ENCODE measurements at places on chromosomes 1 and 21.

DNA sequence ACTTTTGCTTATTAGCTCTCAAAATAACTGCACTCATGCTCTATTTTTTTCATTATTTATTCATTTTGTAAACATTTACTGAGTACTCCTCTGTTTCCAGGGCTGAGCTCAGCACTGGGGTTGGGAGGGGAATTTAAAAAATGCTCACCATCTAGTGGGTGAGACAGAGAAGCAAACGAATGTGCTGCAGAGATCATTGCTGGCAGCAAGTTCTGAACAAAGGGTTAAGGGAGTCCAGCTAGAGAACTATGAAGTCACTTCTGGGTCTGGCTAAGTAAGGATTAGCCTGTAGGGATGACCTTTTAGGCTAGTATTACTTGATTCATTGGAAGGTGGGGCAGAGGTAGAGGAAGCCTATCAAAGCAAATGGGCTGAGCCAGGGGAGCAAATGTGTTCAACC, 99.1 kb upstream of the ZNF644 start:
- no peak for DNase-seq

GRCh38 chr1:46705408-46705807, 13.5 kb downstream of the EFCAB14 start:
- no peak for DNase-seq

DNA sequence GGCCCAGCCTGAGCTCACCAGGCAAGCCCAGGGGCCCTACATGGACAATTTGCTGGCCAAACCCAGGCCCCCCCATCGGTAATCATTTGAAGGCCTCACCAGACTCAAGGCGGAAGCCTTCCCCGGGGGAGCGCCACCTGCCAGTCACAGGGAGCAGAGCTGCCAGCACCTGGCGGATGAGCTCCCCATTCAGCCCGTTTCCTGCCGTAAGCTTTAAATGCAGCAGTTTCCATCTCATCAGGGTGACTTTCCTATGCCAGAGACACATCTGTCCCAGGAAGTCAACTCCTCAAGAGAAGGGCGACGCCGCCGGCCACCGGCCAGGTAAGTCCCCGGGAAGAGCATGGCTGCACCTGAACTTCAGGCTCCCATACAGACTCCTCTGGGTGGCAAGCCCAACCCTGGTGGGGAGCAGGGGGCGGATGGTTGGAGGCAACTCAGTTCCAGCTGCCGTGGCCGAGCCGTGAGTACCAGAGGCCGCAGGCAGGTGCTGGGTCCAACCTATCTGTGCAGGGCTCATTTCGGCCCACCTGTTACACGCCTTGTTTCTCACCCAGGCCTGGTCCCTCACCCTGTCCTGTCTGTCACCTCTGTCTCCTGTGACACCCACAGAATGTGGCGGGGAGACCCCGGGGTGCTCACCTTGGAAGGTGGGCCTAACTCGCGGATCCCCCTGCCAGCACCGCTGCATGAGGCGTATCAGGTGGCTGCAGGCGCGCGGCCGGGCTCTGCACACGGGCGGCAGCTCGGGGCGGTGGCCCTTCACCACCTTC, 20.7 kb downstream of the RIPK4 start:
- DNase-seq, result no peak

DNA sequence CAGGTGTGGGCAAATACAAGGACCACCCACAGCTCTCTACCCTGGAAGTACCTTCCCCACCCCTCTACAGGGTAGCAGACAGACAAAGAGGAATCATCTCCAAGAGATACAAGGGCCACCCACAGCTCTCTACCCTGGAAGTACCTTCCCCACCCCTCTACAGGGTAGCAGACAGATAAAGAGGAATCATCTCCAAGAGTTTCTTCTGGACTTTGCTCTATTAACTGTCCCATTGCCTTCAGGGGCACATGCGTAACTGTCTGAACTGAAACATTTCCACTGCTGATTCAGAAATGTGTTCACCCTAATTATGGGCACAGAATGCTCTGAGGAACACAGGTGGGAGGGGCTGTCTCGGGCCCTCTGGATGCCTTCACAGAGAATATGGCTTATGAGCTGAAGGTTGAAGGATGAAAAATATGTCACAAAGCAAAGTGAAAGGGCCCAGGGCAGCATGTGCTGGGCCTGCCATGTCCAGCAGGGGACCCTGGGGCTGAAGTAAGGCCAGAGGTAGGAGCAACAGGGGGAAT, 43.9 kb downstream of the ZNF281 start:
- DNase-seq, result no peak

DNA sequence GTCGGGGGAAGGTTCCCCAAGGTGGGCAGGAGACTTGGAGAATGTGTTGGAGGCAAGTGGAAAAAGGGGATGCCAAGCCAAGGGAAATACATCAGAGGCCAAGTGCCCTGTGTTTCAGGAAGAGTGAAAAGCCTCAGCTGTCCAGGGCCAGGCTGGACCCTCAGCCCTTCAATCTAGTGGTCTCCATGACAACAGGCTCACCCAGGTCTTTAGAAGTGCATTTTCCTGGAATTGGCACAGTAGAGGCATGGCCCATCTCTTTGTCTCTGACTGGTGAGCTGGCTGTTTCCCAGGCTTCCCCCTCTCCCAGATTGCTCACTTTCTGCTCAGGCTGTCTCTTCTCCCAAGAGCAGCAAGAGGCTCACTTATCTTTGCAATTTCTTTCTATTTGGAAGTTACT, 10.4 kb upstream of the RHBG start:
- DNase-seq, result no peak

DNA sequence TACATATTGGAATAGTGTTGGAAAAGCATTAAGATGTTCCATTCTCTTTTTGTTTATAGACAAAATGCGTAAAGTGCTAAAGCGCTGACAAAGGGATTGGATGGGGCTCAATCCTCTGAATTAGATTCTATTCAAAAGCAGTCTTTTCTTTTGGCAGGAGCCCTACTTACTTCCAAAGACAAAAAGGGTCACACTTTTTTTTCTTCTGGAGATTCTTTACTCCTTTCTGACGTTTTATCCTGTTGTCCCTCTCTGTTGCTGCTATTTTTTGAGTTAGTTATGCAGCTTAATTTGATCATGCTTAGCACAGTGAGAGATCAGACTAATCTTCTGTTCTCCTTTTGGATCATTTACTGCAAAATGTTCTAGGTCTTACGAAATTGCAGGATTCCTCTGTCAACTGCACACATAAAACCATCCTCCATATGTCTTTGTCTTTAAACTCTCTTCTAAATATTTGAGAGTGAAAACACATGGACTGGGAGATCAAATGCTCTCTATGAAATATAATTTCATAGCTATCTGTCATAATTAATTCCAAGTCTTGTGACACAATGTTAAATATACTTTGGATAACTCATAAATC, 656.4 kb upstream of the ADGRL2 start:
- no peak for DNase-seq

GRCh38 chr1:32386676-32387392, 7.4 kb downstream of the BSDC1 start:
- no peak for DNase-seq

GRCh38 chr1:64654519-64655341, 90.1 kb upstream of the RAVER2 start:
- DNase-seq, result no peak

DNA sequence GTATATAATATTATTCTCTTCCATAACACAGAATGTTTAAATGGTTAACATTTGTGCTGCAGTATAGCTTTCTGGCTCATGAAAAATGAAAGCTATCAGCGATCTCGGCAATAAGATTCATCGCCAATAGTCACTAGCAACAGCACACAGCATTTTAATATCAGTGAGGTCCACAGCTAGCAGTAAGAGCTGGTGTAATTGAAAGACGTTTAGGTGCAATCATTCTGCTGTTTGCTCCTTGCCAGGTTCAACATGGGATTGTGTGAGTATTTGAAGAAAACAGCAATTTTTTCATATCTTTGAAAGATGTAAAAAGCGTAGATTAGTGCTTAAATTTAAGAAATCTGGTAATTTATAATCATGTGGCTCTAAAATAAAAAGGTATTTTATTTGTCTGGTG, 20.1 kb downstream of the PRKACB start:
- no peak for DNase-seq

GRCh38 chr21:30240661-30241060, 24.8 kb upstream of the CLDN8 start:
- DNase-seq, result no peak
